ENCODE measurements at places on chromosomes 7 and 10.
A peak's percentile ranks its signal among the peaks of the same experiment; 100 is the strongest.

DNA sequence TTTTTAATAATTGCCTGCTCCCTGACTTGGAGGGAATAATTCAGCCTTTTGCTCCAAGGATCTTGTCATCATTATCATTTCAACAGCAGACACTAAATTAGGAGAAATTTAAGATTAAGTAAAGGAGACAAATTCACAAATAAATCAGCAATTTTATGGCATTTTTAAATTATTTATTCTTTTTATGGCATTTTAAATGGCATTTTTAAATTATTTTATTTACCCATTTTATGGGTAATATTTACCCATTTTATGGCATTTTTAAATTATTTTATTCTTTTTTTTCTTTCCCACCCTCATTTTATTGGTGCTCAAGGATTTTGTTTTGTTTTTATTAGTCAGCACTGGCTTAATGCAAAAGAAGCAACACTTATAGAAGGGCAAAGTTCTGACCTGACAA, 1201.0 kb upstream of the SORCS1 start:
- no peak for DNase-seq

DNA sequence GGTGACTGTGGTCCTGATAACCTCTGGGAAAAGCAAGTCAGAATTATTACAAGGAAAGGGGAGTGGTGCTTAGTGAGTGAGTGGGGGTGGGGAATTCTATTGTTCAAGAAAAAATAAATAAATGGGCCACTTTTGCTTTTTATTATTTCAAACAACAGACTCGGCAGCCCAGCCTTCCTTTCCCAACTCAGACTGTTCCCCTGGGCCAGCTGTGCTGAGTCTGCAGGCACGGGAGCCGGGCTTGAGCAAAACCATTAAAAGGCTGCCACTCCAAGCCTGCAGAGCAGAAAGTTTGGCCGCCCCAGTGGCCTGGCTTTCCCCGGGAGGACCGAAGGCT, 90.0 kb downstream of the PLXNA4 start:
- DNase-seq = no peak

GRCh38 chr7:16753932-16754855, 639 bp downstream of the TSPAN13 start:
- DNase-seq = peak; percentile 48

DNA sequence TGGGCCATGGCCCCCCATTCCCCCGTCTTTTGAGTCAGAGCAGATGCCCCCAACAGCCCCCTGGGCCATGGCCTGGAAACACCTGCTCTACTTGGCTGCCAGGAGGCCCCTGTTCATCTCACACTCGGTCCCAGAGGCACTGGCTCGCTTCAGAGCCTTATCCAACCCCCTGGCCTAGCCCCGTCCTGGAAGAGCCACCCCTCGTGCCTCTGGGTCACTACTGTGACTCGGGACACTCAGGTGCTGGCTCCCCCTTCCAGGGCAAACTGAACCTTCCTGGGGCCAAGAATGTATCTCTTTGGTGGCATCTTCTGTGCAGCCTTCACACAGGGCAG, 7.0 kb downstream of the POLR2J start:
- no peak for DNase-seq

DNA sequence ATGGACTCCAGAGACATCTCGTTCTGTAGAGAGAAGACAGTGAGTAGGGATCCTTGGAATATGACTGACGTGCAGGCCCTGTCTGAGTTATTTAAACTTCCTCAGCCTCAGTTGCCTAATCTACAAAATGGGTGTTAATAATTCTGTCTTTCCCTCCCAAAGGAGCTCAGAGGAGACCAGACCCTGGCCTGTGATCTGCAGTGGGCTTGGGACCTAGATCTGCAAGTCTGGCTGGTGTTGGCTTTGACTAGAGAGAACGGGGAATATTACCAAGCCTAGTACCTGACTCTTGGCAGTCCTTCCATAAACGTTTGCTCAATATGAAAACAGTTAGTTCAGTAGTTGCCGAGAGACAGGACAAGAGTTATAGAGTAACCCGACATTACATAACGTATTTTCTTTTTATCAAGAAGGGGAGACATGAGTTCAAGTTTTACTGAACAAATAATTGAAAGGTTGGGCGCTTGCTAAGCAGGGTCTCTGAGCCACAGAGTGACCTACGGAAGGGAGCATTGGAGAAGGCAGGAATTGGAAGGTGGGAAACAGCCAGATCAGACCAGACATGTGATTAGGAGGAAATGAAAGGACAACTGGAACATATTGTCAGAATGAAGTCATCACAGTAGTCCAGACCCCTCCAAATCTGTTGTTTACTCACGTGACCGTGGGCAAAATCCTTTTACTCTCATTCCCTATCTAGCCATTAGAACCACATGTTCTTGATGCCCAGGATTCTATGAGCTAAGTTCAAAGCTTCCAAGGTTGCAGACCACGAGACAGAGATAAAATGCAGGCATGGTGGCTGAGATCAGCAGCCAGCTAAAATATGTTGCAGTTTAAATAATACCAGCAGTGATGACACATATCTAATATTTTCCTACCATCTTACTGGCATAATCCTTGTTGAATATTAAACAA, 10.9 kb upstream of the CYP3A4 start:
- no peak for DNase-seq

DNA sequence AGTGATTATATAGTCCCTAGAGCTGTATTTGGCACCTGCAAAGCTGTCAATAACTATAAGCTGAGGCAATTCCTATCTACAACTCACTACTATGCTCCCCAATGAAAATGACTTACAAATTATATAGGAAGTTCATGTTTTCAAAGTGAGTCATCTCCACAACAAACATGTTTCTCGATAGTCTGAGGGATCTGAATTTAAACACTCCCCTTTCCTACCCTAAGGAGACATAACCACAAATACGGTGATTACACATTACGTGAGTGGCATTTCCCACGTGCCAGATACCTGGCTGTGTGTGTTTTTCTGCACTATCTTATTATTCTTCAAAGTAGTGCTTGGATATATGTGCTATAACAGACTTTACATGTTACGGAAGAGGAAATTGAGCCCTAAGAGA, 122.5 kb upstream of the C1QL3 start:
- no peak for DNase-seq

- no peak for DNase-seq
These were observed 38.8 kb downstream of the TACR2 start for GRCh38 chr10:69377933-69378332.

GRCh38 chr7:35694161-35694783, 663 bp downstream of the HERPUD2 start:
- DNase-seq = no peak

DNA sequence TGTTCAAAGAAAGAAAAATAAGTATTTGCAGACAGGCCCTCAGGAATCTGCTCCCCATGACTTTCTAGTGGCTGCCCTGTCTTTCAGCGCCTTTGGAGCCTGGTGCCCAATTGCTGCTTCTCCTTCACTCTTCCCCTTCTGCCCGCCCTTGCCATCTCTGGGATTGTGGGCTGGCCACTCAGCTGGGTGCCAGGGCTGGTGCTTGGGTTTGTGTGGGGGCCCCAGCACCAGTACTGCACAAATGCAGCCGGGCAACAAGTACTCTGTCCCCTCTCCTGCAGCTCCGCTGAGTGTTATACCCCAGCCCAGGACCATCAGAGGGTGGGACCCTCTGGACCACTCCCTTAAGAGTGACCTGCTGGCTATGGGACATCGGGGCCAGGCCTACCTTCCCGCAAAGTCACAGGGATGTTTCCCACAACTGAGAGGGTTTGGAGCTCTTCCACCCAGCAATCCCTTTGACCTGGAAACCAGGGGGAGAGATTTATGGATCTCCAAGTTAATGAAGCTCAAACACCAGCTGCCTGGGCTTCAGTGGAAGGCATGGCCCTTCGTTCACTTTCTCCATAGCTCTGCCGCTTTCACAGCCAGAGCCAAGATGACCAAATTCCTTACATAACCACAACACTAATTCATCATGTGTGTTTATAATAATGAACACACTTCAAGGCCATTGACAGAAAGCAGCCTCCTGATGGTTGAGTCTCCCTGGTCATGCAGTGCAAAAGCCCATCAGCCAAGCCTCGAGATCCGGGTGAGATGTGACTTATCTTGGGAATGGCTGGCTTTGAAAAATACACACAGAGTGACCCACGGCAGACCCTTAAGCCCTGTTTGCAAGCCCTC, 313.9 kb upstream of the ZNF32 start:
- DNase-seq = no peak

- DNase-seq = no peak
These were observed 81.7 kb upstream of the NFE2L3 start for GRCh38 chr7:26070290-26070689.

- no peak for DNase-seq
These were observed 23.4 kb downstream of the KBTBD2 start for GRCh38 chr7:32868116-32868515.

- DNase-seq = no peak
These were observed 80.7 kb upstream of the CHST15 start for GRCh38 chr10:124174071-124174566.

DNA sequence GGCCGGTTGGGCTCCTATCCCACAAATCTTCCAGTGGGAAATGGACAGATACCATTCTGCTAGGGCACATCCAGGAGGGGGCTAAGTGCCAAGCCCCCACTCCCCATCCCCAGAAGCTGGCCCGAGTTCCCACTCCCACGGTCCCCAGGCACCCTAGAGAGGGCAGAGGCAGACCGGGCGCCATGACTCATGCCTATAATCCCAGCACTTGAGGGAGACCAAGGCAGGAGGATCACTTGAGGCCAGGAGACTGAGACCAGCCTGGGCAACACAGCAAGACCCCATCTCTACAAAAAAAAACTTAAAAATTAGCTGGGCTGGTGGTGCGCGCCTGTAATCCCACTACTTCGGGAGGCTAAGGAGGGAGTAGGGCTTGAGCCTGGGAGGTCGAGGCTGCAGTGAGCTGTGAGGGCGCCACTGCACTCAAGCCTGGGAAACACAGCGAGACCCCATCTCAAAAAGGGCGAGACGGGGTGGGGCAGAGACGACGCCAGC, 870 bp downstream of the GNA12 start:
- DNase-seq = no peak

- DNase-seq = no peak
These were observed 112.4 kb downstream of the CCSER2 start for GRCh38 chr10:84440781-84441180.

DNA sequence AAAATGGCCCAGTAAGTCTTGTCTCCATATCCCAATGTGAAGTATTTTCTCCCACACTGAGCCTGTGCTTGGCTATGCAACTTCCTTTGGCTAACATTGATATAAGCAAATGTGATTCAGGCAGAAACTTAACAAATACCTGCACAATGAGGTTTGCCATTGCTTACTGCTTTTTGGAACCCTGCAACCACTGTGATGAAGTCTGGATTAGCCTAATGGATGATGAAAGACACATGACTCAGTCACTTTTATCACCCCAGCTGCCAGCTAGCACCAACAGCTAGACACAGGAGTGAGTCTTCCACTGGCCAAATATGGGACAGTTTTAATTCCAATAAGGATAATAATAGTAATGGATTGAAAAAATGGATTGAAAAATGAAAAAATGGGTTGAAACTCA, 854.5 kb downstream of the GRM8 start:
- no peak for DNase-seq

DNA sequence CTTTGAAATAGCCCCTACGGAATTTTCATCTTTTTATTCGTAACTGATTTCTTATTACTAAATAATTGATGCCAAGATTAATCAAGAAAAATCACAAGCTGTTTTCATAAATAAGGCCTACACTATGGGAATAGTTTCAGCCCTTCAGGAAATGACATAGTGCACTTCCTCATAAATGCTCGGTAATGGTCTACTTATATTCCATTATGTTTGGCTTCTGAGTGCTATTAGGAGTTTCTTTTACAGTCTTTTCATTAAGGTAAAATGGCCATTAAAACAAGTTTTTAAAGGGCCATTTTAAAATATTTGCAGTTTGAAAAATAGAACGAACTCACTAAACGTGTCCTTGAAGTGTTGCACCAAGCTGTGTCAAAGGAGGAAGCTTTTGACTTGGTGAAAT, 174.5 kb downstream of the DNAH11 start:
- no peak for DNase-seq

- DNase-seq = peak; percentile 47
These were observed 621.9 kb downstream of the ACTR3B start for GRCh38 chr7:153381275-153382040.
